Osteoblast (primary cell): ENCODE measurements at places on chromosomes 1 and 21. TPM values are rescaled to one million over a fixed set of nuclear protein-coding genes. Genes with fewer than 3 reads are reported as not detected.

EDN2 gene
- not detected in 2 replicates for total RNA-seq

UCK2 gene
- total RNA-seq, result 63.9 and 74.2 TPM in 2 replicates

SPRR2E gene
- total RNA-seq, result not detected in 2 replicates

SLC45A3 gene
- total RNA-seq, result 1.1 and 1.5 TPM in 2 replicates

HSPB7 gene
- 4.1 and 6.9 TPM in 2 replicates for total RNA-seq

BMP8A gene
- 0.72 and 2.4 TPM in 2 replicates for total RNA-seq

ENSA gene
- 63.1 and 66.6 TPM in 2 replicates for total RNA-seq

TSPAN1 gene
- 0.59 and 1.1 TPM in 2 replicates for total RNA-seq

CNN3 gene
- total RNA-seq, result 316 and 333 TPM in 2 replicates

CELA3B gene
- not detected in 2 replicates for total RNA-seq
